ENCODE measurements at places on chromosomes 13 and 19.

DNA sequence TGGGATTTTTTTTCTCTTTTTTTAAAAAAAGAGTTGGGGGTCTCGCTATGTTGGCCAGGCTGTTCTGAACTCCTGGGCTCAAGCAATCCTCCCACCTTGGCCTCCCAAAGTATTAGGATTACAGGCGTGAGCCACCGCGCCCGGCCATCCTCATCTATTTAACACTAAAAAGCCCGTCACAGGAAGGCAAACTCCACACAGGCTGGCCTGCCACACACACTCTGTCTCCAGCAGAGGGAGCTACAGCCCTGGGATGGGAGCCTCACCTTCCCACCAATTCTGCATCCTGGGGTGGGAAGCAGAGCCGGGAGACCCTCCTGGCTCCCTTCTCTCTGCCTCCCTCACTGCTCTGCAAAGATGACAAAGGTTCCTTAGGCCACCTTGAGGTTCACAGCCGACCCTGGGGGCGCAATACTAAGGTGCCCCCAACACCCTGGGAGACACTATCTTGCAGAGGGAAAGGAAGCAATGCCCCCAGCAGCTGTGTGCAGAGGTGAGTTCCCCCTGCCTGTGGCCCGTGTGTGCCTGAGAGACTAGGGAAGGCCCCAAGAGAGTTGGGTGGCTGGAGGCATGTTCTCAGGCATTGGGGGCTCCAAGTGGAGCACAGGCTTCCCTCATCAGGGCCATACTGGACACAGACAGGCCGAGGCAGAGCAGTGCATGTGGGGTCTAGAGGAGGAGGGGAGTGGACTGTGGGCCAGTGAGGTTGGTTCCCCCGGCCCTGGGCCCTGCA, 27.4 kb upstream of the TIMM44 start:
- DNase-seq: peak; percentile 49

DNA sequence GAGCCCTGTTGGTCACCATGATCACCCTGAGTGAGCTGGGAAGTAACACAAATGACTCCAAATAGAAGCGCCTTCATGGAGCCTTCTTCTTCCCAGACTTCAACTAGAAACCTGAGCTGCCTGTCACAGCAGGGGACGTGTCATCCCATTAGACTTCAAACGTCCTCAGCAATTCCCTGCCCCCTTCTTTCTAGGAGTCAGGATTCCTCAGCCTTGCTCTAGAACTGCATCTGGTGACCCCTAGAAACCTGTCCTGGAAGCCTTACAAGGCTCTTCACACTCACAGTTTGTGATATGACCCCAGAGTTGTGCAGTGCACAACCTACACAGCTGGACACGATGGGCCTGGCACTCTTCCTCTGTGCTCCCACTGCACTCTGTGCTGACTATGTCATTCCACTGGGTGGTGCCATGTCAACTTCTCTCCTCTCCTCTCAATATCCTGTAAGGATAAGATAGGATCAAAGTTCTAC, 23.6 kb upstream of the TTYH1 start:
- DNase-seq: no peak

- no peak for DNase-seq
These were observed 18.8 kb upstream of the GPR183 start for GRCh38 chr13:99326012-99326411.

GRCh38 chr13:73138638-73139491, 80.1 kb downstream of the KLF5 start:
- peak; percentile 3 for DNase-seq

DNA sequence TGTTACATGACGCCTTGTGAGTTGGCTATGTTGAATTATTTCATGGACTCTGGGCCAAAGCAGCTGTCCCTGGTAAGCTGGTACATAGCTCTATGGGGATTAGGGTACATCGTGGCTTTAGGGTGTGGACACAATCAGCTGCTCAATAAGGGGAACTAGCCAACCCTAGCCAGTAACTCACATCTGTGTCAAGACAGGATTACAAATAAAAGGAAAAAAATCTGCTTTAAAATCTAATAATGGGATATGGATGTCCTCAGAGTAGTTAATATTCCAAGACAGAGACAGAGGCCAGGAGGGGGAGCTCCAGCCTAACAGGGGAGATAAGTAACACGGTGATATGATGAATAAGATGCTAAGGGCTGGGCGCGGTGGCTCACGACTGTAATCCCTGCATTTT, 21.1 kb upstream of the ZNF766 start:
- peak; percentile 95 for DNase-seq

DNA sequence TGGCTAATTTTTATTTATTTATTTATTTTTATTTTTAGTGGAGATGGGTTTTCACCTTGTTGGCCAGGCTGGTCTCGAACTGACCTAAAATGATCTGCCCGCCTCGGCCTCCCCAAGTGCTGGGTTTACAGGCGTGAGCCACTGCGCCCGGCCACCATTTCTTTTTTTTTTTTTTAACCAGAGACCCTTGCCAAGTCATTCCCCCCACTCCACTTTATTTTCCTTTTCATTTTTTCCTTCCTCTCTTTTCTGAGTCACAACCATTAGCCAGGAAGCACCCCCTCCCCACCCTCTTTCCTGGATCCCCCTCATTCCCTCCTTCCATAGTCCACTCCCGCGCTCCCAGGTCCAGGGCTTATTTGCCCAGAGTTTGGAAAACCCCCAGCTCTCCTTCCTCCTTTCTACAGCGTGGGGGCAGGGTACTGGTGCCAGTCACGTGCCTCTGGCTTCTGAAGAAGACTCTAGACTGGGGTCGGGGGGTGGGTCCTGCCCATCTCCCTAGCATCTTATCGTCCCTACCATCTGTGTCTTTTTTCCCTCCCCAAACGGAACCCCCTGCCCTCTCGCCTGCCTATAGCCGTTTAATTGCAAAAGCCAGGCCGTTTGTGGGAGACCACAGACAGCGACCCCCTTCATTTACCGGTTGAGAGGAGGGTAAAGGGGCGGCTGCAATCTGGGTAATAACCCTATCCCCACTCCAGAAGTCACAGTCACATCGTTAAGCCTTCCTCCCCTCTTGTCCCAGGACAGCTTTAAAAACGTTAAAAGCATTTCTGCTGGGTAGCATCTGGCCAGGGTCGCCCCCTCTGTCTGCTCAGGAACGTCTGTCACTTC, 1.1 kb upstream of the CALR start:
- no peak for DNase-seq

- peak; percentile 65 for DNase-seq
These were observed at the start of gene HSD17B14 for GRCh38 chr19:48836089-48837017. Gene HSD17B14, minus strand, starts transcription at chr19:48836491. Its CDS starts 80 bp downstream, at chr19:48836411.

DNA sequence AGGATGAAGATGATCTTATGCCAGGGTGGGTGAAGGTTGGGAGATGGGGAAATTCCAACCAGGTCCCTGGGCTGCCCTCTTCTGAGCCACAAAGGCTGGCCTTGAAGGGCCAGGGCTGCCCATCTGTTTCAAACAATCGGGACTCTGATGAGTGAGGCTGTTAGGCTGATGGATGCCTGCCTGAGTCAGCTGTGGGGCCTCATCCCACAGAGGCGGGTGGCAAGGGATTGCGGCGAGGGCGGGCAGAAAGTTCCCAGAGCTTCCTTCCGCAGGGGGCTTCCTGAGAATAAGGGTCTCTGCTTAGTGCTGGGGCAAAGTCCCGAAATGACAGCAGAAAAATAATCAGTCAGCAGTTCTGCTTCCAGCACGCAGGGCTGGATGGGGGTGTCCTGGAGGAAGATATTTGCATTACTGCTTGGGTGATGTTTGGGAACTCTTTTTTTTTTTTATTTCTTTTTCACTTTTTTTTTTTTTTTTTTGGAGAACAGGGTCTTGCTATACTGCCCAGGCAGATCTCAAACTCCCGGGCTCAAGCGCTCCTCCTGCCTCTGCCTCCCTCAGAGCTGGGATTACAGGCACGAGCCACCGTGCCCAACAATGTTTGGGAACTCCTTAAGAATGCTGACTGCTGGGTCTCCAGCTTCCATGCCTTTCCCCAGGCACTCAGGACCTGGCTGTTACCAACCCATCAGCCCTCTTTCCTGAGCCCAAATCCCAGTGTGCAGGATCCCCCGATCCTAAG, 14.1 kb downstream of the SH3GL1 start:
- peak; percentile 56 for DNase-seq

- DNase-seq: no peak
These were observed 129.4 kb downstream of the PCDH17 start for GRCh38 chr13:57760951-57761350.

DNA sequence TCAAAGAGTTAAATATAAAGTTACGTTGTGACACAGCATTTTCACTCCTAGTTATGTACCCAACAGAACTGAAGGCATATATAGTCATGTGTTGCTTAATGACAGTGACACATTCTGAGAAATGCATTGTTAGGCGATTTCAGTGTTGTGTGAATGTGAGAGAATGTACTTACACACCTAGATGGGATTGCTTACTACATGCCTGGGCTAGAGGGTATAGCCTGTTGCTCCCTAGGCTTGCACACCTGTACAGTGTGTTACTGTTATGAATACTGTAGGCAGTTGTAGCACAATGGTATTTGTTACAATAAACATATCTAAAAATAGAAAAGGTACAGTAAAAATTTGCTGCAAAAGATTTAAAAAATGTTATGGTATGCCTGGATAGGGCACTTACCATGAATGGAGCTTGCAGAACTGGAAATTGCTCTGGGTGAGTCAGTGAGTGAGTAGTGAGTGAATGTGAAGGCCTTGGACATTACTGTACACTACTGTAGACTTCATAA, 89.2 kb downstream of the DHRS12 start:
- DNase-seq: no peak

DNA sequence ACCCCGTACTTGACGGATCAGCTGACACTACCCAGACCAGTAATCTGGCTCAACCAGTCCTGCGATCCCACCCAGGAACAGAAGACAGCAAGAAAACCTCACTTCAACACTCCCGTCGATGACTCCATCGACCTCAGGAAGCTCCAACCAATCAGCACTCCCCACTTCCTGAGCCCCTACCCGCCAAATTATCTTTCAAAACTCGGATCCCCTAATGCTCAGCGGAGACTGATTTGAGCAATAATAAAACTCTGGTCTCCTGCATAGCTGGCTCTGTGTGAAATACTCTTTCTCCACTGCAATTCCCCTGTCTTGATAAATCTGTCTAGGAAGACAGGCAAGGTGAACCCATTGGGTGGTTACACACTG, 1.2 kb downstream of the LSM4 start:
- no peak for DNase-seq

DNA sequence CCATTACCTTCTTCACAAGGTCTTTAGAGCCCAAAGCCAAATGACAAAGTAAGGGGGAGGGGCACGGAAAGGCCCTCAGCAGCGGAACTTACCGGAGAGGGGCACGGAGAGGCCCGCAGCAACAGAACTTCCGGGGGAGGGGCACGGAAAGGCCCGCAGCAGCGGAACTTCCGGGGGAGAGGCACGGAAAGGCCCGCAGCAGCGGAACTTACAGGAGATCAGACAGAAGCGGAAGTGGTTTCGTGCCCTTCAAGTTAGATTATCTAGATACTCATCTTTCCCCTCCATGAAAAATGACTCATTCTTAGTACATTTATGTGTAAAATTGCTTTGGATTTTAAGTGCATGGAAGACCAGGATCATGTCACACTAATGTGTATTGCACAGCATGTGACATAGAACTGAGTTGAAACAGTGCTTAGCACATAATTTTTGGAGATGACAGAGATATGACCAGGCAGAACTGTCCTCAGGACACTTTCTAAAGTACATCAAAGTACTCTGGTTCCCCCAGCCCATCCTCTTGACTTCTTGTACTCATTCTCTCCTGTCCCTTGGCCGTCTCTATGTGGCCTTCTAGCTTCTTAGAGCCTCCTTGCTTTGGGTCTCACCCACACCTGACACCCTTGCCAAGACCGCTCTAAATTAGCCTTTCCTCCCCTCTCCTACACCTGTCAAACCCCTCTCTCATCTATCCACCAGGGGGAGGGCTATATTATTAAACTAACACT, 25.7 kb upstream of the TPTE2 start:
- DNase-seq: no peak

GRCh38 chr13:44331912-44332851, 41.4 kb upstream of the SERP2 start:
- DNase-seq: peak; percentile 94

DNA sequence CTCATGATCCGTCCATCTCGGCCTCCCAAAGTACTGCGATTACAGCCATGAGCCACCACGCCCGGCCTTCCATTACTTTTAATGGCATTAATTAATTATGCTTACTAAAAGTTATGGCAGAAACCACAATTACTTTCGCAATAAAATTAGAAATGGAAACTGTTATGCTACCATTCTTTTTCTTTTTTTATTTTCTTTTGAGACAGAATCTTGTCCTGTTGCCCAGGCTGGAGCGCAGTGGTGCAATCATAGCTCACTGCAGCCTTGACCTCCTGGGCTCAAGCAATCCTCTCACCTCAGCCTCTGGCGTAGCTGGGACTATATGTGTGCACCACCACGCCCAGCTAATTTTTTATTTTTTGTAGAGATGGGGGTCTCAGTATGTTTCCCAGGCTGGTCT, 4.6 kb upstream of the BST2 start:
- DNase-seq: no peak

DNA sequence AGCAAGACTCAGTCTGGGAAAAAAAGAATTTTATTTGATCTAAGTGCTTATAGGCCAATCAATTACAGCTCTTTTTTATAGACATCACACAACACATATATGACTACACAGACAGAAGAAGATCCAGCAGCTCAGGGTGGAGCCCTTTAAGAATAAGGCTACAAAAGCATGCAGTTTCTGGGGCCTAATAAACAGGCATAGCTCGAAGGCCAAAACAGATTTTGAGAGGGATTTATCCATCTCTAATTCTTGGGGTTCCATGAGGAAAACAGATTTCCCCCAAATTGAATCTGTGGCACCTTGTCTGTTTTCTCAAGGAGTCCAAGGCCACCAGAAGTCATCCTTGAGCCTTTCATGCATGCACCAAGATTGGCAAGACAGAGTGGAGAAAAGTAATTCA, 3.9 kb upstream of the ZNF550 start:
- DNase-seq: no peak

DNA sequence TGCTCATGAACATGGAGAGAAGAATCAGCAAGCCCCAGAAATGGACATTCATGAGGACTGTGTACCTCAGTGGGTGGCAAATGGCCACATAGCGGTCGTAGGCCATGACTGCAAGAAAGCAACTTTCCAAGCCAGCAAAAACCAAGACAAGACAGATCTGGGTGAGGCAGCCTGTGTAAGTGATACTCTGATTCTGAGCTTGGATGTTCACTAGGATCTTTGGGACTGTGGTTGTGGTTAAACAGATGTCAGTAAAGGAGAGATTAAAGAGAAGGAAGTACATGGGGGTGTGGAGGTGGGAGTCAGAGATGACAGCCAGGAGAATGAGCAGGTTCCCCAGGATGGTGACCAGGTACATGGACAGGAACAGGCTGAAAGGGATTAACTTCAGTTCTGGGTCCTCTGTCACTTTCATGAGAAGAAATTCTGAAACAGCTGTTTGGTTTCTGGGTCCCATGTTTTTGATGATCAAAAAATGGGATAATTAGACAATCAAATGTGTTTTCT, at the start of gene OR7G1:
OR7G1 (minus strand) TSS at position 457 of the 507 bp plus-strand sequence; CDS start at position 457, 0 bp downstream.
- DNase-seq: no peak

All from tongue (tissue), 3 donors.